A172 (cell line): ENCODE measurements at places on chromosomes 13 and 19. TPM values are rescaled to one million over a fixed set of nuclear protein-coding genes. Genes with fewer than 3 reads are reported as not detected.
A peak's percentile ranks its signal among the peaks of the same experiment; 100 is the strongest.

Gene CADM4
- total RNA-seq: 78.5 and 139 TPM in 2 replicates

Gene TMEM255B
- total RNA-seq: 1.8 and 2.3 TPM in 2 replicates

DNA sequence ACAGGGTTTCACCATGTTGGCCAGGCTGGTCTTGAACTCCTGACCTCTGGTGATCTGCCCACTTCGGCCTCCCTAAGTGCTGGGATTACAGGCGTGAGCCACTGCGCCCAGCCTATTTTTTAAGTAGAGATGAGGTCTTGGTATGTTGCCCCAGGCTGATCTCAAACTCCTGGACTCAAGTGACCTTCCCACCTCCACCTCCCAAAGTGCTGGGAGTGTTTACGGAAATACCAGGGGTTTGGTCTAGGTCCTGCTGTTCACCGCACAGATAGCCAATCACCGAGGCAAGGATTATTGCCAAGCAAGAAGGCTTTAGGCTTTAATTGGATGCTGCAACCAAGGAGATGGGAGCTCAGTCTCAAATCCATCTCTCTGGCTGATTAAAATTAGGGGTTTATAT is 11.6 kb downstream of the CLEC4G start:
- no peak for DNase-seq

GRCh38 chr19:6476155-6476895 is 5.3 kb downstream of the DENND1C start:
- peak; percentile 16 for DNase-seq

DNA sequence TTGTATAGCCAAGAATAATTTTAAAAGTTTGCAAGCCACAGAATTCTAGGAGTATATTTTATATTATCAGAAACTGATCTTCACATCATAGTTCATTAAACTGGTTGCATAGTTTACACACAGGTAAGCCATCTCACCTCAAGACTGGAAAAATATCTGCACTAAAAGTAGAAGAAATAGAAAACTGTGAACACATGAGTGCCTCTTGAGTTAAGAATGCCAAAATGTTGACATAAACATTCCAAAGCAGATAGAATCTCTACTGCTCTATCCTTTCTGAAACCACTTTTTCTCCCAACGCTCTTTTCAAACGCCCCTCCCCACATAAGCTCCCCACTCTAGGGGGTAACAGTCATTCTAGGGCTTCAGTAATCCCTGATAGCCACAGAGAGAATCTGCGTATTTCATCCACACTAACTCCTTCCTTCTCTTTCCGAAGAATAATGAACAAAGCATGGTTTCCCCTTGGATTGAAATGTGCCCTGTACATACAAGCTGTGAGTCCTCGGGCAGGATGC is 201.5 kb downstream of the IRS2 start:
- DNase-seq: no peak

GRCh38 chr13:106588367-106588766 is 20.4 kb upstream of the ARGLU1 start:
- DNase-seq: no peak
